ENCODE measurements at places on chromosomes 1 and 21.

DNA sequence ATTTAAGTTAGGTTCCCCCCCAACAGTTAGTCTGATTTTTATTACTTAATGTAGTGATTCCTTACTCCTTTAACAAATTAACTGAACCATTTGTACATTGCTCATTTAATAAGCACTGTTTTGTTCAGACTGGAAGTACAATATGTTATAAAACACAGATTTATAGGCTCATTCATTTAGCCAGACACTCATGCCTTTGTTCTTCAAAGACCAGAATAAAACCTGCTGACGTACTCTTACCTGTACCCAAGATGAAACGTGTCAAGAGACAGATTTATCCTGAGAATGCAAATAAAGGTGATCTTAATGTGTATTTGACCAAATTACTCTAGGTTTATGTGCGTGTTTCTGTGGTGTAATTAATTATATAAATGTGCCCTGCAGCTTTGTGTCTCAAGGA lies 92.8 kb downstream of the INTS7 start:
- DNase-seq, result no peak

- DNase-seq, result no peak
Observed at GRCh38 chr1:76335882-76336281, 261.3 kb downstream of the ST6GALNAC3 start.

DNA sequence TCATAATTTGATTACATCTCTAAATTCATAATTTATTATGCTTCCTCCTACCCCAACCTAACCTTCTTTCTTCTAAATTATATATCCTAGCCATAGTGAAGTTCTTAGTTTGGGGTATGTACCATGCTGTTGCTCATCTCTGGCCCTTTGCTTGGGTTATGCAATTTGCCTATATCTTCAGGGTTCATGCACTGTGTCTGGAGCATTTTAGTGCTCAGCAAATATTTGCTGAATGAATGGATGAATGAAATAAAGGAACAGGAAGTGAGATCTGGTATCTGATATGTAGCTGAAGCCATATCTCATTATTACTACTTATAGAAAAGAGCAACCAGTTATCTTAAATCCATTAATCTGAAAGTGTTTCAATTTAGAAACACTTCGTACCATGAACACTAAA lies 137.6 kb downstream of the GPATCH2 start:
- no peak for DNase-seq

- no peak for DNase-seq
Observed at GRCh38 chr1:119779869-119780356, 11.2 kb upstream of the HMGCS2 start.

- no peak for DNase-seq
Observed at GRCh38 chr1:85137660-85138059, 63.2 kb downstream of the SYDE2 start.

DNA sequence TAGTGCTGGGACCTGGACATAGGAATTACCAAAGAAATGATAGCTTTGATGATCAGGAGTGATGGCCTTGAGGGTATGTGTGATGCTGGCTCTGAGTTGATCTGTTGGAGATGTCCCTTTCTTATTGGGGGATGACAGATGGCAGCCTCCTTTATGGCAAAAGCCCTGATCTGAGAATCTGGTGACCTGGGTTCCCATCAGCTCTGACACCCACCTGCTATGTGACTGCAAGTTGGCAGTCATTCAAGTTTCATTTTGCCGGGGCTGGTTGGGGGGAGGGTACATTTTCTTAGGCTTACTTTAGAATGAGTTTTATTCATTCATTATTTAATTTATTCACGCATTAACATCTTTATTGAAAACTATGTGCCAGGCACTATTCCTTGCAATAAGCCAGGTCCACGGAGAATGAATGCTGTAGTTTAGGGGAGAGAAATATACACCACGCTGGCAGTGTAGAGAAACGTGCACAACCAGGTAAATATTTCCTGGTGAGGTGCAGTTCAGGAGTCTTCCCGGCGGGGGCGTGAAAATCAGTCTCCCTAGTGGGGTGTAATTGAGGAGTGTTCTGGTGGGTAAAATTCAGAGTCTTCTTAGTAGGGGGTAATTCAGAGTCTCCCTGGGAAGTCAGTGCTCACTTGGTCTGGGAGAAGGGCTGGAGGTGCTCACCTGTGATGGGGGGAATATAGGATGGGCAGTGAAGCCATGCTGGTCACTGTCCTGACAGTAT lies 401.3 kb downstream of the CAMTA1 start:
- DNase-seq, result no peak

All from stimulated activated naive CD4-positive, alpha-beta T cell treated with Interleukin-2 at 50 U/mL for 16 hours (primary cell).